Renal cortex interstitium (tissue), 15 donors: ENCODE measurements at places on chromosomes 12 and 14. TPM values are rescaled to one million over a fixed set of nuclear protein-coding genes. Genes with fewer than 3 reads are reported as not detected.

DNA sequence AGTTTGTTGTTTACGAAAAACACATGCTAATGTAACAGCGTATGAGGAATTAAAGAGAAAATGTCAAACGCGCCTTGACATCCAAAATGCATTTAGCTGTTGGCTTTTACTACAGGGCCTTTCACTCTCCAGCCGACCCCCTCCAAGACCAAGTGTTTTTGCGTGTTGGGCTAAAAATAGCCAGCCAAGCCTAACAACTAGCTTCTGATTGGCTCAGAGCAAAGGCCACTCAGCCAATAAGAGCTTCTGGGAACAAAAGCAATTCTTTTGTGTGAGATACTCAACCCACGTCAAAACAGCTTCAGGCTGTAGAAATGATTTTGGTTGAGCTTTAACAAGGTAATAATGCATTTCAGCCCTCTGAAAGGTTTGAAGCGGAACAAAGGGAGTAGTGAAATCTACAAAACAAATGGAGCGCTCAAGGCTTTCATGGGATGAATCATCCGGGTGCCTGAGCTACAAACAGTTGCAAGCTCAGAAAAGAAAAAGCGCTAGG is 198.7 kb upstream of the DCN start:
- peak; percentile 88 for DNase-seq

DNA sequence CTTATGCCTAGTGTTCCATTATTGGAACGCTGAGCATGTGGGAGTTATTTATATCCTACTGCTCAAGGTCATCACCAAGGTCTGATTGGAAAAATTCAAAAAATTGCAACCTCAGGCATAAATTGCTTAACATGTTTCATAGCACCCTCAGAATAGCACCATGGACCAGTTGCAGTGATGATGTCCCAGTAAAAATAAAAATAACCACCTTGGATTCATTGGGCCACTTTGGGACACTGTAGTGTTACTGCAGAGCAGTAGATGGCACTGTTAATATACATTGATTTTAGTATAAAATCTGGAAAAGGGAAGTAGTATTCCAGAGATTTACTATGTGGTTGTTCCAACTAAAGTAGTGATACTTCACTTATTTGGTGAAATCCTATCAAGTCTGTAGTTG is 31.0 kb upstream of the PTCSC3 start:
- no peak for DNase-seq

TAS2R46 gene
- not detected for polyA plus RNA-seq

- DNase-seq = no peak
Observed at GRCh38 chr12:98830657-98831056, 185.6 kb downstream of the APAF1 start.

DNA sequence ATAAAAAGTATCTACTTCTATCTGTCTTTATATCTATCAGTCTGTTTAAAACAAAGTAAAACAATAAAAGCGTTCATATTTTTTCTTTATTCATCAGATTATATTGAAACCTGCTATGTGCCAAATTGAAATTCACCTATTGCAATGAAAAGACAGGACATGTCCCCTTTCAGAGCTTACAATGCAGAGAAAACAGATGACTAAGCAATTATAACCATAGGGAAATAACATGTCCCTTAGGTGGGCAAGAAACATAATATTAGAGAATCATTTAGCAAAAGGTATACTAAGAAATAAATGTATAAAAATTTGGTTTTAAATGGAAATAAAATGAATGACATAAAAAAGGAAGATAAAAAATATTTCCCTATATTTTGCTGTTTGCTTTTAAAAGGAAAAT is 1421.3 kb downstream of the FSCB start:
- no peak for DNase-seq

OR10P1 gene
- polyA plus RNA-seq = not detected

SIX1 gene
- polyA plus RNA-seq = 11.9 TPM

DNA sequence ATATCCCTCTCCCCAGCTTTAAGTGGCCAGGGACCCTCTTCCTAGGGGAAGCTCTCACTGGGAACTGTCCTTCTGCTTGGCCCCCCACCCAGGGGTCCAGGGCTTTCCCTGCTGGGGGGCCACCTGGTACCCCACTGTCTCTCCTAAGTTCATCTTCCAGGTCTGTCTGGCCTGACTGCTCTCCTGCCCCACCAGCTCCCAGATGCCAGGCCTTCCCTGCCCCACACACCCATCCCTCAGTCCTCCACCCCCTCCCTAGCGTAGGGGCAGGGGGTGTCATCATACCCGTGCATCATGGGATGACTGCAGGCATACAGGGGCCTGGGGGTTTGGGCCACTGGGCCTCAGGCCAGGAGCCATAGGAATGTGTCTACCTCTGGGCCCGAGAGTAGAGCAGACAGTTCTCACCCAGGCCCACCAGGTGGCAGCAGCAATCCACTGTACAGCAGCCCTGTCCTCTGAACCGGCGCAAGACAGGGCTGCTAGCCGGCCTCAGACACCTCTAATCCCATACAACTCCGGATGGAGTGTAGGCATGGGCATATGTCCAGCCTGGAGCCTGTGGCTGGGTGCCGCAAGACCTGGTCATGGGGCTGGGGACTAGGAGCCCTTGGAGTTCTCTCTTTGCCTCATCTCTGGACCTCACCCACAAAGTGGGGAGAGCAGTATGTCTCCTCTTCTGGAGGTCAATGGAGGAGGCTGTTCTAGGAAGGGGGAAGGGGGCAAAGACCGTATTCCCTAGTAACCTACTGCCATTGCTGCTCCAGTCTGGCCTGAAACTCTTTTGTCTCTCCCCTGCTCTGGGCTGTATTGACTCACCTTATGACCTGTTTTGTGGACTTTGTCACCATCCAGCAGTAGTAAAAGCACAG is 10.0 kb upstream of the SMARCD1 start:
- peak; percentile 76 for DNase-seq

DNA sequence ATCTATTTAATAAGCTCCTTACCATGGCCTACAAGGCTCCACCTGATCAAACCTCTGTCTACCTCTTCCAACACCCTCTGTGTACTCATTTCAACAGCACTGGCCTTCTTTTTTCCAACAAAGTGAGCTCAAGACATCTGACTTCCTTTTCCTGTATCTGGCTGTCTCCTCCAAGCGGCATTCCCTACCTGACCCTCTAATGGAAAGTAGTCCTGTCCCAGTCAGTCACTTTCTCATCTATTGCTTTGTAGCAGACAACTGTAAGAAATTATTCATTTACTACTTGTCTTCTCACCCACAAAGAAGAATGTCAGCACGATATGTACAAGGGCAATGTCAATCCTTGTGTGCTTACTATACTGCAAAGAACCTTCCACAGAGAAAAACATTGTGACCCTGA is 149.6 kb downstream of the MED13L start:
- DNase-seq = no peak

DNA sequence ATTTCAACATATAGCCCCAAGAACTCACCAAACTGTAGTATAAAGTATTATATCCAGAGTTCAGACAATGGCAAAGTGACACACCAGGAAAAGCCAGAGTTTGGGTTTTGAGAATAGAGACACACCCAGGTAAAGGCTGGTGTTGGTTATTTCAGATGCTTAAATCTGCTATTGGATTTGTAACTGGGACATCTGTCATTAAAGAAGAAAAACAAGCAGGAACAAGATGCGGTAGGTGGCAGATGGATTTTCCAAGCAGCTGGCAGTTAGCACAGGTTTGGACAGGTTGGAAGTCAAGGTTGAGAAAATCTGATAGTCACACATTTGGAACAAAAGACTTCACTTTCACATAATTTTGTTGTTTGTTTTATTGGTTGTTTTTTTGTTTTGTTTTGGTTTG is 14.4 kb upstream of the CDK17 start:
- DNase-seq = no peak

GRCh38 chr14:41604721-41605531 is 1.8 kb upstream of the LRFN5 start:
- DNase-seq = no peak
